Adrenal gland (tissue), 19 donors: ENCODE measurements at places on chromosomes 7 and 10. TPM values are rescaled to one million over a fixed set of nuclear protein-coding genes. Genes with fewer than 3 reads are reported as not detected.
A peak's percentile ranks its signal among the peaks of the same experiment; 100 is the strongest.

GRCh38 chr7:156383526-156383925 lies 257.0 kb upstream of the RNF32 start:
- H3K27me3 ChIP-seq: no peaks in the 10 kb centered on the region
- H3K36me3 ChIP-seq: no peaks in the 10 kb centered on the region
- no peak overlapping the region for H3K4me3 ChIP-seq
- DNase-seq: no peak
- H3K27ac ChIP-seq: no peak overlapping the region
- no peaks in the 10 kb centered on the region for H3K4me1 ChIP-seq

DNA sequence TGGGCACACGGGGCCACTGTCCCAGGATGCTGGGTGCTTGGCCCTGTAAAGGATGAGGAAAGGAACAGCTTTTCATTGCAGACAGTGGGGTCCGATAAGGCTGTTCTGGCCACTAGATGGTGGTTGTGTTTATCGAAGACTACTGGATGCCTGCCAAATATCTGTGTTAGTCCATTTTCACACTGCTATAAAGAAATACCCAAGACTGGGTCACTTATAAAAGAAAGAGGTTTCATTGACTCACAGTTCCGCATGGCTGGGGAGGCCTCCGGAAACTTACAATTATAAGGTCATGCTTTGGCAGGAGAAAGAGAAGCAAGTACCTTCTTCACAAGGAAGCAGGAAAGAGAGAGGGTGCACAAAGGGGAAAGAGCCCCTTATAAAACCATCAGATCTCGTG lies 32.2 kb upstream of the GARS1 start:
- H3K27ac ChIP-seq: peak overlapping the region; percentile 31
- H3K27me3 ChIP-seq: no peaks in the 10 kb centered on the region
- no peak for DNase-seq
- no peak overlapping the region for H3K4me3 ChIP-seq
- no peaks in the 10 kb centered on the region for H3K36me3 ChIP-seq

AGAP6 gene
- 7.9 TPM for total RNA-seq

HMX2 gene
- total RNA-seq: not detected

FZD8 gene
- total RNA-seq: 4.4 TPM
